IgD-negative memory B cell (primary cell): ENCODE measurements at places on chromosomes 5 and 9. TPM values are rescaled to one million over a fixed set of nuclear protein-coding genes. Genes with fewer than 3 reads are reported as not detected.

SOWAHA gene
- polyA plus RNA-seq, result not detected

FBXO10 gene
- 15.1 TPM for polyA plus RNA-seq

ARID3C gene
- polyA plus RNA-seq, result not detected

KCNN2 gene
- not detected for polyA plus RNA-seq

NOXA1 gene
- polyA plus RNA-seq, result 1.4 TPM

IRX2 gene
- polyA plus RNA-seq, result not detected

GABBR2 gene
- polyA plus RNA-seq, result not detected

HMGCS1 gene
- polyA plus RNA-seq, result 11.7 TPM

APBA1 gene
- not detected for polyA plus RNA-seq

DBH gene
- polyA plus RNA-seq, result not detected

ARHGEF37 gene
- polyA plus RNA-seq, result 0.36 TPM

PPP3R2 gene
- polyA plus RNA-seq, result not detected

SHC3 gene
- not detected for polyA plus RNA-seq

CWC27 gene
- 28.8 TPM for polyA plus RNA-seq

ZCCHC10 gene
- polyA plus RNA-seq, result 84.6 TPM

SLC24A2 gene
- polyA plus RNA-seq, result not detected

ACTL7B gene
- polyA plus RNA-seq, result not detected

PKD2L2 gene
- 0.46 TPM for polyA plus RNA-seq

EIF4E1B gene
- not detected for polyA plus RNA-seq

INSL4 gene
- not detected for polyA plus RNA-seq

TICAM2 gene
- 4.4 TPM for polyA plus RNA-seq

RASGRF2 gene
- 0.46 TPM for polyA plus RNA-seq

SNX30 gene
- polyA plus RNA-seq, result 1.4 TPM

C5orf34 gene
- 0.74 TPM for polyA plus RNA-seq

MARCHF3 gene
- polyA plus RNA-seq, result 31.7 TPM

WWC1 gene
- 0.09 TPM for polyA plus RNA-seq

LCN9 gene
- not detected for polyA plus RNA-seq

PCDHGA3 gene
- 0.23 TPM for polyA plus RNA-seq

SLC6A18 gene
- not detected for polyA plus RNA-seq

SSBP2 gene
- polyA plus RNA-seq, result 35.8 TPM

ZFP37 gene
- polyA plus RNA-seq, result 2.5 TPM

TIGD6 gene
- polyA plus RNA-seq, result 1.8 TPM

ADRB2 gene
- polyA plus RNA-seq, result 9.1 TPM

TNC gene
- polyA plus RNA-seq, result not detected

LCN1 gene
- not detected for polyA plus RNA-seq

NUP188 gene
- polyA plus RNA-seq, result 21.9 TPM

SMIM33 gene
- not detected for polyA plus RNA-seq

C9orf152 gene
- not detected for polyA plus RNA-seq

TOR4A gene
- polyA plus RNA-seq, result 8.9 TPM

PPP6C gene
- 45.6 TPM for polyA plus RNA-seq

LRRC26 gene
- polyA plus RNA-seq, result not detected

AK1 gene
- 0.10 TPM for polyA plus RNA-seq

PCDHAC1 gene
- polyA plus RNA-seq, result not detected

SEMA6A gene
- 1.2 TPM for polyA plus RNA-seq

EQTN gene
- polyA plus RNA-seq, result 0.35 TPM

PRRT1B gene
- polyA plus RNA-seq, result not detected

FAM151B gene
- polyA plus RNA-seq, result not detected

BNIP1 gene
- polyA plus RNA-seq, result 10.2 TPM

MORN5 gene
- polyA plus RNA-seq, result not detected

BBLN gene
- polyA plus RNA-seq, result 145 TPM
